GM23338 (cell line): ENCODE measurements at places on chromosomes 1 and 21.

- peak; percentile 66 for DNase-seq
Observed at GRCh38 chr1:164565357-164565756, 6.4 kb downstream of the PBX1 start.

GRCh38 chr1:232586679-232587078 lies 43.3 kb downstream of the SIPA1L2 start:
- DNase-seq = no peak

DNA sequence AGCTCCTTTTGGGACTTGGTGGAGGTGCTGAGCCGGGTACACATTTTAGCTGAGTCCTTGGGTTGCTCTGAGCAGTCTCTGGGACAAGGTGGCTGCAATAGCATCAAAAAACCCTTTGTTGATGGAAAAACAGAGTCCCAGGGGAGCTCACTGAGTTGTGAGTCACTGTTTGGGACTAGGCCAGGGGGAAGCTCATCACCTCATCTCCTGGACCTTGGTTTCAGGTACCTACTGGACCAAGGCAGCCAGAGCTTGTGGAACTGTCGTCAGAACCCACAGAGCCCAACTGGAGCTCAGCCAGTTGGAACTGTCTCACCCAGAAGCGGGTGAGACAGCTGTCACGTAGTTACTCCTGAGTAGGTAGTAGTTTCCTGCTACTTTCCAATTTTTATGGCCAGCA lies 146.7 kb downstream of the HLX start:
- no peak for DNase-seq

DNA sequence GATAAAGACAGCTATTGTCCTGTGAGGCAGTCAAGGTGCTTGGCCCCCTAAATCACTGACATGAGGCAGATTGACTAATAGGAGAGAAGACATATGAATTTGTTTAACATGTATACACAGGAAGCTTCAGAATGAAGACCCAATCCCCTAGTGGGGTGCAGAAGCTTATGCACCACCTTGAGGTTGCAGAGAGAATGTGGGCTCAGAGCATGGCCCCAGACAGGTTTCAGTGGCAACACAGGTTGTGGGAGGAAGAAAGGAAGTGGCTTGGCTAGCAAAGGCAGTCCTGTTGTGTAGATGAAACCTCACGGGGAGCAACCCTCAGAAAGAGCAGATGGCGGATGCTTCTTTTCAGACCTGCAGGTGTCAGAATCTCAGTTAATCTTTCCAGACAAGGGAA lies 37.0 kb upstream of the PARP1 start:
- peak; percentile 61 for DNase-seq

- DNase-seq = no peak
Observed at GRCh38 chr1:212783976-212784375, 7.6 kb downstream of the NSL1 start.

GRCh38 chr1:87950369-87950768 lies 621.7 kb downstream of the LMO4 start:
- DNase-seq = no peak

DNA sequence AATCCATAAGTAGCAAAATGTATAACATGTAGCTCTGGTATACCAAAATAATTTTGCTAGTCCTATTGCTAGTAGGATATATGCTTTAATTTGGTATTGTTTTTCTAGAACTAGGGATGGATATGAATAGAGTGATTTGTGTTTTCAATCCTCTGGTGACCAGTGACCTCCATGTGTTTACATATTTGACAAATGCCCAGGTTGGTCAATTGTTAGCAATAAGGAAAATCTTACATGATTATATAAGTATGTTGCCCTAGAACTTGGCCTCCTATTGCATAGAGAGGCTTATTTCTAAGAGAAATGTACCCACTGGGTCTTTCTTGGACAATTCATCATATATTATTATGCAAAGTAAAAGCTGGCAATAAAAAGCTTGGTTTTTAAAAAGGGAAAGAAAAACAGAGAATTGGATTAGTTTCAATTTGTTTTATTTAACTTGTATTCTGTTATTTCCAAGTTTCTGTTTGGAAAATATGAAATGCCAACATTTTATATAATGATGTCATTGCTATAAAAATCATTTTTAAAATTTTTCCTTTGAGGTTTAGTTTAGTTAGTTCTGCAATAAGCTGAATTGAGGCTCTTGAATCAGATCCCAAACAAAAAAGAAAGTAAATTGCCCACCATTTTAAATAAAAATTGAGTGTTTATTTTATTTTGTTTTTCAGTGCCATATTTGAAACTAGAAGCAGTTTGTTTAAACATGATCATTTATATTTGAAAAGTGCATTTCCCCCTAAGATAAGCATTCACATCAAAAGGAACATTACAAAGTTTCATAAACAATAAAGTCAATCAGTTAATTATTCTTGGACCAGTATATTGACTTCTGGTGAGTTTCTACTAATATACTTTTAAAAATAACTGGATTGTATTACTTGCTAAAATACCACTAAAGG lies 210.9 kb downstream of the ZC3H11B start:
- no peak for DNase-seq

- DNase-seq = no peak
Observed at GRCh38 chr1:189983166-189983890, 494.3 kb downstream of the BRINP3 start.

GRCh38 chr1:182897696-182898095 lies 55.3 kb downstream of the SHCBP1L start:
- DNase-seq = no peak

DNA sequence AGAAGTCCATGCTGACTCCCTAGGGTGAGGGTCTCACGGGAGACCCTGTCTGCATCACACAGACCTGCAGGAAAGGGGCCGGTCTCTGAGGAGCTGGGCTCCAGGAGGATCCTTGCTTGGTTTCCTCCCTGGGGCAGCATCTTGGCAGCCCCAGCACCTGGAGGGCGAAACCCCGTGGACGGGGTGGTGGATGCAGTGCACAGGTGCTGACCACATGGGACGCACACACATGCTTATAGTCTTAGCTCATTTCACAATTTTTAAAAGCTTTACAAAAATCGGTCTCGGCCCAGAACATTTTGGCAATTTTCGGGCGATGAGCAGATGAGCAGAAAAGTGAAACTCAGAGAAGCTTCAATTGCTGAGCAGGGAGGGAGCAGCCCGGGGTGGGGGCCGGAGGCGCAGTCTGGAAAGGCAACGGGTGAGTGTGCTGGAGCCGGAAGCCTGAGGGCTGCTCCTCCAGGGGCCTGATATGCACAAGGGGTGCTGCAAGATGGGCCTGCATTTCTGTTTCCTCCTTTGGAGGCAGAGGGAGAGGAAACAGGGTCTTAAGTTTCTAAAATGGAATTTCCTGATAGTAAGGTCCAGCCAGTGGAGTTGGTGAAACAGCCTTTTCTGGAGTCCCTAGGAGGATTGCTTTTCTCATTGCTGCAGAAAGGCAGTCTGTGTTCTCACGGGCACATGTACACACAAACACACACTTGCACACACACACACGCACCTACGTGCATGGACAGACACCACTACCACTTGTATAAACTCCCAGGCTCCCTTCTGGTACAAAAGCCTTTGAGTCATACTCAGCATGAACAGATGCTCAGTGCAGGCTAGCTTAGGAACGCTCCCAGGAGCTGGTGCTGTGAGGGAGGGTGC lies 60.6 kb downstream of the SCCPDH start:
- DNase-seq = no peak

DNA sequence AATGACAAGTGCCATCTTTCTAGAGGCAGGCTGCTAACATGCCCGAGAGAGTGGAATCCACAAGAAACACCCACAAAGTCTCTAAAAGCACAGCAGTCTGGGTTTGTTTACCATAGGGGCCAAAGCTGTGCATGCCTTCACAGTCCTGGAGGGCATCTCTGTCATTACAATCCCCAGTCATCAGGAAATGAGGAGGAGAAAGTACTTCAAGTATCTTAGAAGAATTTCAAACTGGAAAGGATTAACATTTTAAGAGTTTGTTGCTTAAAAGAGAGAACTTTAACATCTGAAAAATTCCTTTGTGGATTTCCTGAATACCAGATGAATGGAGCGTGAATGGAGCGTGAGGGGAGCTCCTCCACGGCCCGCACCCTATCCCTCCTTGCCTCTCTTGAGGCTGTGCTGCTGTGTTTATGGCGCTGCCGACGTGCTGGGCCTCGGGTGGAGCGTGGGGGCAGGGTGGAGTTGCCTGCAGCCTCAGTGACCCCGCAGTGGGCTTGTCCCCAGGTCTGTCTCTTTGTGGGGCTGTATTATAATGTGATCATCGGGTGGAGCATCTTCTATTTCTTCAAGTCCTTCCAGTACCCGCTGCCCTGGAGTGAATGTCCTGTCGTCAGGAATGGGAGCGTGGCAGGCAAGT lies 23.3 kb downstream of the SLC6A17 start:
- peak; percentile 45 for DNase-seq

DNA sequence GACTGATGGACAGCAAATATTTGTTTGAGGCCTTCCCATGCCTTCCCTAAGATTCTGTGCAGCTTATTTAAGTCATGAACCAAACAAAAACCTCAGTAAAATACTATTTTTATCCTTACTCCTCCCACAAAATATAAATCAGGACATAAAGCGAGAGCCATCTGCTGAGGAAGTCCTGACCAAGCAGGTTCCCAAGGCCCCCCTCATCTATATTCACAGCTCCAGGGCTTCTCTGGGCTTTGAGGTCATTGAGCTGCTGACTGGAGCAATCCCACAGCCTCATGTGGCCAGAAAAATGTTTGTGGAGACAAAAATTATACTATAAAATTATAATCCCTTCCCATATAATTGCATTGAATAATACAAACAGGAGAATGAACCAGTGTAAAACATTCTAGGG lies 846.2 kb downstream of the ADGRL2 start:
- DNase-seq = no peak

GRCh38 chr1:222394224-222394623 lies 153.7 kb downstream of the HHIPL2 start:
- DNase-seq = no peak

GRCh38 chr1:34970220-34970735 lies 14.9 kb downstream of the TMEM35B start:
- peak; percentile 27 for DNase-seq

DNA sequence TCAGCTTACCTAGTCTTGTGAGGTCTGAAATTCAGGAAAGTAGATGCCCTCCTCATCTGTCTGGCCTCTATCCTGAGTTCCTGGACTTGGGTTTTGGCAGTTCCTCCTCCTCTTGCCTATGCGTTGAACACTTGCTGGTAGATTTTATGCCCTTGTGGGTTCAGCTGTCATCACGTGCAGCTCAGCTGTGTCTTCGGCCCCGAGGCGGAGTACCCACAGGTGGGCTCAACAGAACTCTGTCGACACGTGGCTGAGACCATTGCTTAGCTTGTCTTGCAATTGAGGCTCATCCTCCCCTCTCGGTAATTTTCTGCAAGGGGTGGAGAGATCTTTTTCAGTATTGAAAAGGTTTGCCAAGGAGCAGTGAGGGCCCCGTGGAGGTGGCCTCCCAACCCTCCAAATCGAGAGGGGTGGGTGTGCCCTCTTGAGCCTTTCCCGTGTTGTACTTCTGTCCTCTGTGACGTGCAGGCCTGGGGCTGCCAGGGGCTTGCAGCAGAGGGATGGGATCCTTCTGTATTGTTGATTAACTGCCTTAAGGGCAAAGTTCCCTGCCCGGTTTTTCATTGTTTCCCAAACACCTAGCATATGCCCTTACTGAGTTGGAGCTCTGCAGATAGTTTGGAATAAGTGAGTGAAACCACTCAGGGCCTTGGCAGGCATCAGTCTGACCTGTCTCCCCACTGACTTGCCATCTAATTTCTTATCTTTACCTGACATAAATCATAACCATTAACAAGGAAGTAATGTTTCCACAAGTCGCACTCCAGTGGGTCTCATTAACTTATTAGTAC lies 2.9 kb downstream of the CENPS start:
- DNase-seq = no peak

- peak; percentile 38 for DNase-seq
Observed at GRCh38 chr1:7784492-7785071, 491 bp downstream of the PER3 start.

DNA sequence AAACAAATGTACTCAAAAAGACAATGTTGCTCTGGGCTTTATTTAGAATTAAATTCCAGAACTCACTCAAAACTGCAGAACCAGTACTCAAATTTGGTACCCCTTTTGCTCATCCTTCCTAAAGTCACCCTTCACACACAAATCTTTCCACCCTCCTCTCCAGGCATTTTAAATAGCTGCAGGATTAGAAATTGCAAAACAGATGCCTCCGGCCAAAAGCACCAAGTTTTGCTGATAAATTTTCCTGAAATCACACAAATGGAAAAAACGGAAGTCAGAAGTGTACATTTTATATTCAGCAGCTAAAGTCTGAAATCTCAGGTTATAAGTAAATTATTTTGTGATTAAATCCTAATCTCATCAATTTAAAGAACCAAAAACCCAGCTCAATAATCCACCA lies 147.0 kb downstream of the NRIP1 start:
- DNase-seq = no peak

DNA sequence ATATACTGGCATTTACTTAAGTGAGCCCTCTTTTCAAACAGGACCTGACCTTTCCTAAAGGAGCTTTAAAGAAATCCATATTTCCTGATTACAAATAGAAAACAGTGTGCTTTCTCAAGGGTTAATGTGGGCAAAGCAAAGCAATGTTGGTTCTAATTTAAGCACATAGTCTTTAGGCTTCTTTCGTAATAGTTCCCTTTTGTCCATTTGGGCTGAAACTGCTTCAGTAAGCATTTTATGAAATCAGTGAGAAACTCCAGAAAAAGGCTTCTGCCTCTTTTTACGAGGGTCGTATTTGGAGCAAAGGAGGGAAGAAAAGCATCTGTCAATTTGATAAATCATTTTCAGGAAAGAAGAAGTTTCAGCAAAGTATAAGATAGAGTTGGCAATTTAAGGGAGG lies 331.2 kb downstream of the KIF26B start:
- no peak for DNase-seq

DNA sequence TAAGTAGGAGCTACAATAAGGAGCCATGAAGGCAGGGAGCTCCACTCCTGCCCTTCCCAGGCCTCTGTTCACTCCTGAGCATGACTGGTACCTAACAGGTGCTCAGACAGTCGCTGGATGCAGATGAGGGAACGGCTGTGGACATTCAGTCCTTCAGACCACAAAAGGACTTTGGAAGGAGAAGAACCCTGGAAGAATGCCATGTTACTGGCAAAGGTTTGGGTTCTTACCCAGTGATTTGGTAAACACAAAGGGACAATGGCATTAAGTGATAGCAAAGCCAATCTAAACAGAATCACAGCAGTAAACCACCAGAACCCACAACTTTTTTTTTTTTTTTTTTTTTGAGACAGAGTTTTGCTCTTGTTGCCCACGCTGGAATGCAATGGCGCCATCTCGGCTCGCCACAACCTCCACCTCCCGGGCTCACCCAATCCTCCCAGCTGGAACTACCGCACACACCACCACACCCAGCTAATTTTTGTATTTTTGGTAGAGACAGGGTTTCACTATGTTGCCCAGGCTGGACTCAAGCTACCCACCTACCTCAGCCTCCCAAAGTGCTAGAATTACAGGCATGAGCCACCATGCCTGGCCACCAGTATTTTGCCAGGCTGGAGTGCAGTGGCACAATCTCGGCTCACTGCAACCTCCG lies 7.5 kb upstream of the CBR3 start:
- DNase-seq = no peak

GRCh38 chr1:184889166-184889565 lies 85.1 kb downstream of the NIBAN1 start:
- no peak for DNase-seq

- no peak for DNase-seq
Observed at GRCh38 chr1:110214454-110215404, 4.6 kb downstream of the KCNC4 start.

- peak; percentile 74 for DNase-seq
Observed at GRCh38 chr1:2539312-2539907, 9.3 kb upstream of the HES5 start.
